Mesothelial cell of epicardium (in vitro differentiated cells): ENCODE measurements at places on chromosomes 4 and X.

GRCh38 chr4:20044966-20045365 lies 206.7 kb upstream of the SLIT2 start:
- DNase-seq = no peak
- H3K27me3 ChIP-seq = no peaks in the 10 kb centered on the region
- H3K4me3 ChIP-seq = no peak overlapping the region
- no peak overlapping the region for H3K27ac ChIP-seq

DNA sequence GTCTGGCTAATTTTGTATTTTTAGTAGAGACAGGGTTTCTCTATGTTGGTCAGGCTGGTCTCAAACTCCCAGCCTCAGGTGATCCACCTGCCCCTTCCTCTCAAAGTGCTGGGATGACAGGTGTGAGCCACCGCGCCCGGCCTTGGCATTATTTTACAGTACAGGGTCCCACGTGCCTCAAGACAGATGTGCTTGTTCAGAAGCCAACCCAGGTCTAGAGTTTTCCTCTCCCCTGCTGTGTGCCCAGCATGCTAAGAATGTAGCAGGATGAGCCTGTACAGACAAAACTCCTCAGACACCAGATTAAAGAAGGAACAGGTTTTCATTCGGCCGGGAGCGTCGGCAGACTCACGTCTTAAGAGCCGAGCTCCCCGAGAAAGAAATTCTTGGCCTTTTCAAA lies 42.2 kb downstream of the CRLF2 start:
- DNase-seq = no peak
- peaks cover 47% of the 10 kb centered on the region for H3K4me1 ChIP-seq
- H3K27me3 ChIP-seq = no peaks in the 10 kb centered on the region
- H3K27ac ChIP-seq = peak overlapping the region; percentile 93
- H3K36me3 ChIP-seq = no peaks in the 10 kb centered on the region
- H3K4me3 ChIP-seq = no peak overlapping the region

DNA sequence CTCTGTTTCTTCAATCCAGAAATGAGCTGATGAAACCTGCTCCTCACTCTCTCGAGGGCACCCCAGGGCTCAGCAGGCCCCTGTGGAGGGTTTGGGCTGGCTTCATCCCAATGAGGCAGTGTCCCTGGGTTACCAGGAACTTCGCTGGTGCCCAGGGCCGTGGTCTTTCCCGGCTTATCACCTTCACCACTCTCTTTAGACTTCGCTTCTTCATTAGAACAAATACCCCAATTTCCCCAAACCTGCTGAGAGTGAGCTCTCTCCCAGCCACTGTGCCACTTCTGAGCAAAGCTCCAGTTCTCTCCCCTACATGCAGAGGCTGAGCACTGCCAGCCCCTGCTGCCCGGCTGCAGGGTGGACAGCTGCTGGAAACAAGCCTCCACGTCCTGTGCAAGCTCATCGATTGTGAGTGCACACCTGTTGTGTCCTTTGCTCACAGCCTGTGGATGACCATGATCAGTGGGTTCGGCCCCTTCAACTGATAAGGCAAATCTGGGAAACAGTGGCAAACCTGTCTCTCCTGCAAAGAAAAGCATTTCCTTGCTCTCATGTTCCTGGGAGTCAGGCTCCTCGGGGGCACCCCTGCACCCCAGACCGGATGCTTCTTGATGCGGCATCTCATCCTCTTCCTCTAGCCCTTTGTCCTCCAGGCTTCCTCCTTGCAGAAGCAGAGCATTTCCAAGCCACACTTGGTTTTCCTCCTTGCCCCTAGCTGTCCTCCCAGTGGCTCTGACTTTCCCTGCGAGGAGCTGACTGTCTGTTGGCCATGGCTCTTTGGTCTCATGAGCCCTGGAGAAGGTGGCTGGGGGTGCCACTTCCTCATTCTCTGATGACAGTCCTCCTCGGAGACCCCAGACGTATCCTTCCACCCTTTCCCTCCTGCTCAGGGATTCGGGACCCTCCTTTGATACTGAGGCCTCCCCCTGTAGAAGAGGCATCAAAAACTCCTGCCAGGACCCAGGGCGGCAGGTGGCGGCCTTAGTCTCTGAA lies 28.7 kb downstream of the C4orf50 start:
- no peak overlapping the region for H3K4me3 ChIP-seq
- DNase-seq = no peak
- no peaks in the 10 kb centered on the region for H3K4me1 ChIP-seq
- peaks cover 39% of the 10 kb centered on the region for H3K27me3 ChIP-seq
- H3K36me3 ChIP-seq = no peaks in the 10 kb centered on the region
- H3K27ac ChIP-seq = no peak overlapping the region

DNA sequence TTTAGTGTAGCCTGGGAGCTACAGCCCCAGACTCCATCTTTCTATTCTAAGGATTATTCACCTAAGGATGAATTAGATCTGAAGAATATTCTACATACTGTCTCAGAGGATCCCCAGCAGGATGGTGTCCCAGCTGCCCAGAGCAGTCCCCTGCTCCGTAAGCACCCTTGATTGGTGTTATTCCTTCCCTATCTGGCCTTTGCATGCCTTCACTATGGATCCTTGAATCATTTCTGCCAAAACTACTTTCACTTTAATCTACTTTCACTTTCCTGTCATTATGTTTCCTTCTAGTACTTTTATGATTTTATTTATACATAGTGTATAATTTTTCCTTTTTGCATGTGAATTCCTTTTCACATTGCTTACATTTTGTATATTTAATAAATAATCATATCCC lies 39.2 kb downstream of the ARHGAP24 start:
- no peaks in the 10 kb centered on the region for H3K27me3 ChIP-seq
- no peak overlapping the region for H3K27ac ChIP-seq
- H3K4me3 ChIP-seq = no peak overlapping the region
- H3K36me3 ChIP-seq = no peaks in the 10 kb centered on the region
- peaks cover 13% of the 10 kb centered on the region for H3K4me1 ChIP-seq

- no peaks in the 10 kb centered on the region for H3K36me3 ChIP-seq
- peaks cover 55% of the 10 kb centered on the region for H3K27me3 ChIP-seq
- H3K4me1 ChIP-seq = peaks cover 9% of the 10 kb centered on the region
- DNase-seq = no peak
- no peak overlapping the region for H3K4me3 ChIP-seq
- no peak overlapping the region for H3K27ac ChIP-seq
Measured at GRCh38 chrX:916230-916599, 285.6 kb downstream of the SHOX start.

GRCh38 chr4:145490796-145491195 lies 9.1 kb downstream of the SMAD1 start:
- H3K27ac ChIP-seq = peak overlapping the region; percentile 47
- no peaks in the 10 kb centered on the region for H3K36me3 ChIP-seq
- no peaks in the 10 kb centered on the region for H3K27me3 ChIP-seq
- DNase-seq = no peak
- no peak overlapping the region for H3K4me3 ChIP-seq

GRCh38 chr4:164056426-164057142 lies 562.1 kb downstream of the TMA16 start:
- DNase-seq = no peak
- H3K4me1 ChIP-seq = no peaks in the 10 kb centered on the region
- H3K36me3 ChIP-seq = no peaks in the 10 kb centered on the region
- no peaks in the 10 kb centered on the region for H3K27me3 ChIP-seq
- H3K4me3 ChIP-seq = no peak overlapping the region
- no peak overlapping the region for H3K27ac ChIP-seq

- peak overlapping the region; percentile 39 for H3K27ac ChIP-seq
- peaks cover 3% of the 10 kb centered on the region for H3K36me3 ChIP-seq
- H3K27me3 ChIP-seq = no peaks in the 10 kb centered on the region
- DNase-seq = no peak
- H3K4me3 ChIP-seq = no peak overlapping the region
Measured at GRCh38 chr4:72525938-72526337, 43.1 kb downstream of the ADAMTS3 start.

DNA sequence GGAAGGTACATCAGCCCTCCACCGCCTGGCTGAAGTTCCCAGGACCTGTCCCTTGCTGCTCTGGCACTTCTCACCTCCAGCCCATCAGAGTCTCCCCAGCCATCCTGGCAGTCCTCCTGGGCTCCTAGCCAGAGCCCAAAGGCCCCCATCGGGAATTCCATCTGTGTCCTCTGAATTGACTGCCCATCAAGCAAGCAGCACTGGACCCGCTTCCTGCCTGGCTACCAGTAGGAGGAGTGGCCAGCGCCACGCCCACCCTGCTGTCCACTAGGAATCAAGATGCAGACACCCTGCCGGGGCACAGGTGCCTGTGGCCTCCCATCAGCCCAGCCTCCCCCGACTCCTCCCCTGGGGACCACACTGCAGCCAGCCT lies 47.2 kb downstream of the C4orf50 start:
- no peak overlapping the region for H3K27ac ChIP-seq
- no peaks in the 10 kb centered on the region for H3K4me1 ChIP-seq
- no peak for DNase-seq

GRCh38 chrX:16123222-16123786 lies at the start of gene GRPR:
GRPR (plus strand) TSS chrX:16123565; CDS start chrX:16123954, 389 bp downstream.
- peaks cover 28% of the 10 kb centered on the region for H3K4me1 ChIP-seq
- H3K4me3 ChIP-seq = peak within 1 kb of the TSS; percentile 42
- H3K36me3 ChIP-seq = peaks cover 4% of the 10 kb centered on the region
- DNase-seq = peak; percentile 79
- H3K27ac ChIP-seq = peak within 1 kb of the TSS; percentile 31
- H3K27me3 ChIP-seq = no peaks in the 10 kb centered on the region

- no peak overlapping the region for H3K4me3 ChIP-seq
- no peaks in the 10 kb centered on the region for H3K4me1 ChIP-seq
- no peak overlapping the region for H3K27ac ChIP-seq
- DNase-seq = no peak
- no peaks in the 10 kb centered on the region for H3K36me3 ChIP-seq
- H3K27me3 ChIP-seq = no peaks in the 10 kb centered on the region
Measured at GRCh38 chr4:19945501-19945900, 306.2 kb upstream of the SLIT2 start.

DNA sequence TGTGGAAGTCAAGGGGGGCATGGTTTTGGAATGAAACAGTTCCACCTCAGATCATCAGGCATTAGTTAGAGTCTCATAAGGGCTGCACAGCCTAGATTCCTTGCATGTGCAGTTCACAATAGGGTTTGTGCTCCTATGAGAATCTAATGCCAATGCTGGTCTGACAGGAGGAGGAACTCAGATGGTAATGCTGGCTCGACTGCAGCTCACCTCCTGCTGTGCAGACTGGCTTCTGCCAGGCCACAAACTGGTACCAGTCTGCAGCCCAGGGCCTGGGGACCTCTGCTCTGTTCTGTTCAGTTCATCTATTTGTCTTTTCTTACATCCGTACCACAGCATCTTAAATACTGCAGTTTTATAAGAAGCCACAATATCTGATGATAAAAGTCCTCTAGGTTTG lies 12.2 kb upstream of the MSL3 start:
- H3K4me3 ChIP-seq = no peak overlapping the region
- H3K27ac ChIP-seq = no peak overlapping the region

DNA sequence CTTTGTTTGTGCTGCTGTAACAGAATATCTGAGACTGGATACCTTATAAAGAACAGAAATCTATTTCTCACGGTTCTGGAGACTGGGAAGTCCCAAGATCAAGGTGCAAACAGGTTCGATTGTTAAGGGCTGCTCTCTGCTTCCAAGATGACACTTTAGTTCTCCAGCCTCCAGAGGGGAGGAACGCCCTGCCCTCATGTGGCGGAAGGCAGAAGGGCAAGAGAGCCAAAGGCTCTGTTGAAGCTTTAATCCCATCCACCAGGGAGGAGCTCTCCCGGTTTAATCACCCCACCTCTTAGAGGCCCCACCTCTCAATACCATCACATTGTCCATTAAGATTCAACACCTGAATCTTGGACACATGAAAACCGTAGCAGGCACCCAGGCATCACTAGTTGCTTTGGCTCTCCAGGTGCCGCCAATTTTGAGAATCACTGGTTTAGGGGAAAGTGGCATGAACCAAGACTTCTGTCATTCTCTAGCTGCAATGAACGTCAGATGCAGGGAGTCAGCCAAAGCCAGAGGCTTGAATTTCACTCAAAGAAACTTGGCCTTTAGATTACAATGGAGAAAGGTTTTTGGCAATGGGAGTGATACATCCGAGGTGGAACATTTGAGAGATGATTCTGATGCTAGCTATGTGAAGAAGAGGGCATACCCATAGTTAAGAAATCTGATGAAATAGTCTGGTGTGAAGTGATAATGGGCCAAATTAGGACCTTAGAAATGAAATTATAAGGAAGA lies 15.7 kb downstream of the FHL1 start:
- no peak for DNase-seq
- H3K4me1 ChIP-seq = no peaks in the 10 kb centered on the region
- H3K36me3 ChIP-seq = no peaks in the 10 kb centered on the region
- no peak overlapping the region for H3K4me3 ChIP-seq
- no peak overlapping the region for H3K27ac ChIP-seq

DNA sequence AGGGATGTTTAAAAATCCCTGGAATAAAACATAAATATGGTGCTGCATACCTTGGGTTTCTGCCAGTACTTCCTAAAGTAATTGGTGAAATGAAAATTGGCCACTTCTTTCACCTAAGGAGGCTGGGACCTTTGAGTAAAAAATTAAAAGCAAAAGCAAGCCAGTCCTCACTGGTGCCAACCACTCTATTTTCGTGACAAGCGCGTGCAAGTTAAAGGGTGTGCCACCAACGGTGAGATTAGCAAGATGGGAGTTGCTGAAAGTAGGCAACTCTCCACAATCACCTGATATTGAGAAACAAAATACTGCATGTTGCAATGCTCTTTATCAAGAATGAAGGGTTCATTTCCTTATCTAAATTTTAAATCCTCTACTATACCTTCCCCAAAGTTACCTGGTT lies 19.7 kb upstream of the RTL9 start:
- H3K4me1 ChIP-seq = peaks cover 9% of the 10 kb centered on the region
- H3K4me3 ChIP-seq = no peak overlapping the region
- no peak overlapping the region for H3K27ac ChIP-seq
- no peak for DNase-seq

GRCh38 chr4:183180096-183180495 lies 81.0 kb downstream of the WWC2 start:
- no peak overlapping the region for H3K27ac ChIP-seq
- peaks cover 23% of the 10 kb centered on the region for H3K4me1 ChIP-seq
- H3K4me3 ChIP-seq = no peak overlapping the region
- no peaks in the 10 kb centered on the region for H3K27me3 ChIP-seq
- DNase-seq = no peak
- peaks cover 8% of the 10 kb centered on the region for H3K36me3 ChIP-seq

GRCh38 chrX:41588271-41588670 lies 100.5 kb upstream of the GPR34 start:
- no peak overlapping the region for H3K4me3 ChIP-seq
- peaks cover 4% of the 10 kb centered on the region for H3K36me3 ChIP-seq
- DNase-seq = no peak

- no peak overlapping the region for H3K4me3 ChIP-seq
- no peaks in the 10 kb centered on the region for H3K4me1 ChIP-seq
- H3K27ac ChIP-seq = no peak overlapping the region
- DNase-seq = no peak
- no peaks in the 10 kb centered on the region for H3K36me3 ChIP-seq
- H3K27me3 ChIP-seq = peaks cover 15% of the 10 kb centered on the region
Measured at GRCh38 chr4:170446782-170447181, 357.0 kb upstream of the AADAT start.

DNA sequence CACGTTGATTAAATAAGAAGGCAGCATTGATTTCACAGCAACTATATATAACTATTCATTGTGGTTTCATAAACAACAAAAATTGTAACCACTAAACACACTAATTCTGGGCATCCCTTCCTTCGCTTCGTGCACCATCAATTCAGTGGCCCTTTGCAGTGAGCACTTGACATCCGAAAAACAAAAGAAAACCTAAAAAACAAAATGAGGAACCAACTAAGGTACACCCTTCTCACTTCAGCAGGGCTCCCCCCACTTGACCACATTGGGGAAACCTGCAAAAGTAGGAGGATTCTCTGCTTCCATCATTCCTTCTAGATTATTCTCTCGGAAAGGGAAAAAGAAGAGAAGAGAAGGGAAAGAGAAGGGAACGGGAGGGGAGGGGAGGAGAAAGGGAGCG lies 28.3 kb downstream of the NBDY start:
- no peak overlapping the region for H3K27ac ChIP-seq
- H3K27me3 ChIP-seq = no peaks in the 10 kb centered on the region
- peaks cover 20% of the 10 kb centered on the region for H3K36me3 ChIP-seq
- H3K4me3 ChIP-seq = no peak overlapping the region
- H3K4me1 ChIP-seq = no peaks in the 10 kb centered on the region
- DNase-seq = no peak
